Calu3 (cell line): ENCODE measurements at places on chromosomes 4 and X. TPM values are rescaled to one million over a fixed set of nuclear protein-coding genes. Genes with fewer than 3 reads are reported as not detected.

DNA sequence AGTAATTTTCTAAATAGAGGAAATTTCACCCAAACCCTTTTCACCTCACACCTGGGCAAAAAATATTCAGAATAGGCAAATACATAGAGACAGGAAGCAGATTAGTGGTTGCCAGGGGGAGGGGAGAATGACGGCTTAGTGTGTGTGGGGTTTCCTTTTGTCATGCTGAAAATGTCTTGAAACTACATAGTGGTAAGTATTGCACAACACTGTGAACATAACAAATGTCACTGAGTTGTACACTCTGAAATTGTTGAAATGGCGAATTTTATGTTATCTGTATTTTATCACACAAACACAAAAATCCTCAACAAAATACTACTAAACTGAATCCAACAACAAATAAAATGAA lies 60.7 kb upstream of the PLAC1 start:
- H3K27ac ChIP-seq = no peak overlapping the region
- H3K27me3 ChIP-seq = no peaks in the 10 kb centered on the region
- peaks cover 10% of the 10 kb centered on the region for H3K4me1 ChIP-seq
- H3K36me3 ChIP-seq = peaks cover 4% of the 10 kb centered on the region
- DNase-seq = no peak

DNA sequence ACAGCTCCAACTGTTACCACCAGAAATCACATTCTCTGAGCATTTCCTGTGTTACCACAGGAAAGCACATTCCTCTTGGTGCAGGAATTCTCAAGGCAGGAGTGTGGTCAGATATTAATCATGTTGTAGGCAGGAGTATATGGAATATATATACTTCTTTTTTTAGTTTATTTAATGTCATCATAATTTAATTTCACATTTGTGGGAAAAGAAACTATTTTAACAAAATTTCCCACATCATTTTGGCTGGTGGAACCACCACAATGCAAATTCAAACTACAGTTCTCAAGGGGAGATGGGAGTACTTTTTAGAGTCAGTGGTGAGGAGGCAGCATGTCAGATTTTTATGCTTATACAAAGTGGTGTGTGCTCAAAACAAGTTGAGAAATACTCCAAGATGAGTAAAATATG lies 139.0 kb downstream of the ATP10D start:
- H3K4me1 ChIP-seq = no peaks in the 10 kb centered on the region
- no peaks in the 10 kb centered on the region for H3K36me3 ChIP-seq
- no peak overlapping the region for H3K27ac ChIP-seq
- H3K4me3 ChIP-seq = no peak overlapping the region
- no peaks in the 10 kb centered on the region for H3K27me3 ChIP-seq
- DNase-seq = no peak

Gene IQCM
- not detected in 2 replicates for total RNA-seq

- peak; percentile 26 for DNase-seq
- peak overlapping the region; percentile 84 for H3K4me3 ChIP-seq
- no peaks in the 10 kb centered on the region for H3K27me3 ChIP-seq
- H3K36me3 ChIP-seq = peaks cover 66% of the 10 kb centered on the region
- peaks cover 7% of the 10 kb centered on the region for H3K4me1 ChIP-seq
These were observed 423 bp downstream of the RPL39 start for GRCh38 chrX:119790977-119791436.

DNA sequence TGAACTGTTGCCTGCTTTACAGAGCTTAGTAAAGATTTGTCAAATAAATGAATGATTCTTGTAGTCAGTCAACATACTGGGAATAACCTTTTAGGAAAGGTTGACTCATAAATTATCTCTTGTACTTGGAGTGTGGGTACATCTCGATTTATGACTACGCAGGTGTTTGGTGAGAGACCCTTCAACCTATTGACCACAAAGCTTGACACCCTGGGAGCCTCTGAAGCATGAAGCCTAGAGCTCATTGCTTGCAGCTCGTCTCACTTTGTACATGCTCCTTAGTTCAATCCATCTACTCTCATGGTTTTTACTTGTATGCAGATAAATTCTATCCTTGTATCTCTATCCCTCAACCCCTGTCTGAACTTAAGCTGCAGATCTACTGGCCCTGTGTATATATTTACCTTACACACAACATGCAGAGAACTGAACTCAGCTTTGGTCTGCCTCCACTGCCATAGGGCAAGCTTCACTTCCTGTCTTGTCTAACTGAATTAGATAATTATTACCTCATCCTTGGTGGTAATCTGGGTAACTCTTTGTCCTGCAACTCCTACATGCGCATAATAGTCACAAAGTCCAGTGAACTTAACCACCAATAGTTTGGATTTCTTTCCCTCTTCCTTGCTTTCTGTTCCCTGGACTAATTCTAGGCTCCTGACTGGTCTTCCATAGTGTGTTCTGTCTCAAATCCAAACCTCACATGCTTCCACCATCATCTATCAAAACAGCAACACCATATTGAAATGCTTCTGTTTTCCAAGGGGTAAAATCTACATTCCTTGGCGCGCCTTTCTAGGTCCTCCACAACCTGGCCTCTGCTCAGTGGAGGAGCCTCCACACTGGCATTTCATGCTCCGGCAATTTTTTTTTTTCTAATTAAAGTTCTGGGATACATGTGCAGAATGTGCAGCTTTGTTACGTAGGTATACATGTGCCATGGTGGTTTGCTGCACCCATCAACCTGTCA lies 32.2 kb upstream of the FAT1 start:
- no peaks in the 10 kb centered on the region for H3K36me3 ChIP-seq
- peak overlapping the region; percentile 32 for H3K27ac ChIP-seq
- peaks cover 13% of the 10 kb centered on the region for H3K4me1 ChIP-seq
- no peaks in the 10 kb centered on the region for H3K27me3 ChIP-seq
- no peak for DNase-seq
